Mucosa of gallbladder (tissue), 1 donor: ENCODE measurements at places on chromosomes 7 and 10. TPM values are rescaled to one million over a fixed set of nuclear protein-coding genes. Genes with fewer than 3 reads are reported as not detected.

- DNase-seq: no peak
Observed at GRCh38 chr7:35038354-35038753, 1.1 kb upstream of the DPY19L1 start.

DNA sequence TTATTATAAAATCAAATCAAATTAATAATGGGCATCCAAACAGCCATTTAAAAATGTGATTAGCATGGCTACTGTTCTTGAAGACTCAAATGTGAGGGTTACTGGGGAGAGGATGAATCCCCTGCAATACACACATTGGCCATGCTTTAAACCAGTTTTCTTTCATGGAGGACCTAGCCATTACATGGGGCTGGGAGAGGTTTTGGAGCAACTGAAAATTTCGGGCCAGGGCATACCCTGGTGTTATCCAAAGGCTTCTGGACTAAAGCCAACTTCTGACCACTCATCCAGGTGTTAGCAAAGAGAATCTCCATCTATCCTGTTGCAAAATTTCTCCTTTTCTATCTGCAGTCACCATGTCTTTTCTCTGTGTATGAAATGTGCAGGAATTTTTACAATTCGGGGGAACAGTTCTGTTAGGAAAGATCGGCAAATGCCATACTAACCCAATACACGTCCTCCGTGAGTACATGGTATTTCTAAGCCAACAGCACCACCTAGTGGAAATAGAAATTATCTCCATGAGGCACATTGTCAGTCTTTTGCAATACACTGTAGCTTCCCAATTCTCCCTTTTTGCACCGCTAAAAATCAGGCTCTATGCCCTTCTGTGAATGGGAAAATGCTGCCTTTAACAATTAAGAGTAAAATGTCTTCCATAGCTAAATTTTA is 47.0 kb upstream of the ZNF107 start:
- peak; percentile 42 for DNase-seq

Gene SCART1
- 3.6 TPM for total RNA-seq

DNA sequence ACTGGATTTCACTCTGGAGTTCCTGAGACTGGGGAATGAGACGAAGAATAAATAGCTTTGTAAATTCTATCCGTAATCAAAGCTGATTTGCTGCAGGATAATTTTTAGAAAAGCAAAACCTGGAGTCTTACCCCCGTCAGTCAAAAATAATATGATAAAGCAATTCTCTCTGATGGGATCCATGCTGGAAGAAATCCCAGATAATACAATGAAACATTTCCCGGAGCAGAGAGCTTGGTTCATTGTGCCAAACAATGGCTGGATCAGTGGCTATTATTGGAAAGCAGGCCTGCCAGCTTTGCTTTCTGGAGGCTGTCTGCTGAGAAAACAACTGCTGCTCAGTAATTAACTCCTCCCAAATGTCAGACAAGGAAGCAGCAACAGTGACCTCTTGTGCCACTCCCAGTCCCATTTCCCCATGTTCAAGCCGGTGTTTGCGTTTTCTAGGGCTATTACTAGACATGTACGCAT is 609.4 kb upstream of the PCDH15 start:
- peak; percentile 69 for DNase-seq

DNA sequence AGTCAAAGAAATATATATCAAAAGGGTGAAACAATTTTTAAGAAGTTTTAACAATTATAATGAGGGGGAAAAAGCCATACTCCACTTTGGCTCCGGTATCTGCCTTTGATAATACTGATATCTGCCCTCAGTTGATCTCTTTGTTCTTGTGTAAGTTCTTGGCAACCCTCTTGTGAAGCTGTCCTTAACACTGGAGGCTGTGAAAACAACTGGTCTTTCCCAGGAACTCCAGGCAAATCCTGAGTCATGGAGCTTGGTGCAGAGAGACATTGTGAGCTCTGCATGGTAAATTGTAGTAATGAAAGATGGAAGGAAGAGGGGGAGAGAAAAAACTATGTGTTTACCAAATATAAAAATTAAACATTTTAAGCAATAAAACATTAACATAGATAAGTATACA is 11.9 kb upstream of the ERVW-1 start:
- DNase-seq: no peak

DNA sequence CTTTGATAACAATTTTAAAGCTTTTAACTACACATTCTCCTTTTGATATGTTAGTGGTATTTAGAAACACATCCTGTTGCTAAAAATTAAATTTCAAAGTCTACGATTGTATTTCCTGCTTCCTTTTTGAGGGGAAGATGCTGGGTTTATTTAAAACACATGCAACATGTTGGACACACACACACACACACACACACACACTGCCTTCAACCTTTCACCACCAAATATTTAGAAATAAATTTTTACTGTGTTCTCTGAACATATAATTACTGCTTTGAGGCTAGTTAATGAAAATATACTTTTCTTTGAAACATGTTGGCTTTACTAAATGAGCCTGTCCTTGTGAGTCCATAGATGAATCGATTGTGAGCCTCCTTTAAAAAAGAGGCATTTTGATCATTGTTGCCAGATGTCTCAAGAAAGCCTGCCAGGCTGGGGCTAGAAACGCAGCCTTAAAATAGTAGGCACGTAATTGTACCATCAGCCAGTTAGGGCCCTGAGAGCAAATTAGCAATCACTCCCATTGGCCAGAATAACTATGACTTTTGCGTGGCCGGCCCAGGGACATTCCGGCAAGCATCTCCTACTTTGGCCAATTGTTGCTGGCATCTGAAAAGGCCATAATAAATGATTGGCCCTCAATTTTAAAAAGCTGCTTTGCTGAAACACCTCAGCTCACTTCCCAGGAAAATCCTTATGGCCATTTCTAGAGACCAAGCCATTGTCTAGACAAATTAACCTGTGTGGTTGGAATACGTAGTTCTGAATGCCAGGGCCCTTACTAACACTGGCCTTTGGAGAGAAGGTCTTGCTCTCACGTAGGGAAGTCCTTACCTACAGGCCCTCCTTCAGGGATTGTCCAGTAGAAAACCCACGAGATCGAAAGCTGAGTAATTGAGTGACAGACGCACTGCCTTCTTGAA is 9.9 kb upstream of the TEX36 start:
- no peak for DNase-seq

Gene GHRHR
- total RNA-seq: 12.3 TPM
